Stimulated activated CD4-positive, alpha-beta T cell treated with anti-CD3 and anti-CD28 coated beads, Interleukin-12 subunit alpha, Interleukin-12 subunit beta, amount 100 ng/mL, for 4 hours (primary cell): ENCODE measurements at places on chromosomes 4 and X.
A peak's percentile ranks its signal among the peaks of the same experiment; 100 is the strongest.

GRCh38 chr4:165011403-165011802, 20.4 kb upstream of the TRIM60 start:
- DNase-seq: no peak

- DNase-seq: no peak
These were observed 47.4 kb upstream of the VEGFC start for GRCh38 chr4:176840166-176840565.

DNA sequence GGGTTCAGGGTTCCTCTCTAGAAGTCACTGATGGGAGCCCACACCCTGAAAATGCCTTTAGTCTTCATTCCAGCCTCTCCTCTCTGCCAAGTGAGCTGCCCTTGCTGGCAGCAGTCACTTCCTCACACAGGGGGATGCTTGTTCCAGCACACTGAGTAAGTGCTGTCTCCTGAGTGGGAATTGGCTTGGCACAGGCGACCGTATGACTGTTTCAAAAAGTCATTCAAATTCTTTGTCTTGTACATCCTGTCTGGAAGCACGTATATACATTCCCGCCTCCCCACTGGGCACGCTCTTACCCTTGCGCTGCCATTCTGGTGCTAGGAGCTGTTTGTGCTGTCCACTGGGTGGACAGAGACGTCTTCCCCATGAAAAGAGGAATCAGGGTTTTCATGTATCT, 40.2 kb upstream of the CD99 start:
- DNase-seq: no peak

DNA sequence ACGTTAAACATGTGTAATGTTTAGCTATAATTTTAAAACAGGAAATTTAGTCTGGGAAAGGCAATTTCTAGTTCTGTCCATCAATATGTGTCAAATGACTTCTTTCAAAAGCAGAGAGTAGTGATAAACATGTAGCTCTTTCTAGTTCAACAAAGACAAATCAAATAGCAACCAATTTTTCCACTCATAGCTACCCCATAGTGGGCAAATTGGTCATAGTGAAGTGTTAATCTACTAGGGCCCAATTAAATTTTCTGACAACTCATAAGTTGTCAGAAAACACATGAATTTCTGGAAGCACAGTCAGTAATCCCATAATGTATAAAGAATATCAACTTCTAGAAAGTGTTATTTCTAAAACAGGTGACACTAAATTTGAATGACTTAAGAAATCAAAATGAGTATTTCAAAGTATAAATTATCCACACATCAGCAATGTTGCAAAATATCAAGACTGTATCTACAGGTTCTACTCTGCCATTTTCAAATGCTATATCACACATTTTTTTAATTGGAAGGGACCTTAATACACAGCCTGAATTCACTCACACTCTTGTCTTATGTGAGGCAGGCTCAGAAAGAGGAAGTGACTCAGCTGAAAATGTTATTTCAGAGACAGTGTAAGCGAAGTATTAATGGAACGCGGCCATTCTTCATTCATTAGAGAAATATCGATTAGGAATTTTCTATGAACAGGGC, 7.7 kb downstream of the OCIAD2 start:
- no peak for DNase-seq

DNA sequence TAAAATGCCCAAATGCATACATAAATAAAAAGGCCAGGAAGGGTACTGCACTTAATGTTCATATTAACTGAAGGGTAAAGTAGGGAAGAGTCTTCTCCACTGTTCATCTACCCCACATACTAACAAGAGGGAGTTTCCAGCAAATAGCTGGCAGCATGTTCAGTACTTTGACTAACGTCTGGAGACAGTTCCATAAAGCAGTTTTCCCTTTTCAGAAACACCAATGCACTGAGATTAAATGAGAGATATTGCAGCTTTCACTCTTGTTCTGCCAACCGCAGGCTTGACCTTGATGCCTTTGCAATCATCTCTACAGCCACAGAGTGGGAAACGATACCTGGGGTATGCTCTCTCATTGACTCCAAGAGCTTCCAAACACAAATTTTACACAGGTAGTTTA, 2123.1 kb upstream of the TENM3 start:
- no peak for DNase-seq

- DNase-seq: no peak
These were observed 38.7 kb downstream of the SEC24B start for GRCh38 chr4:109472343-109472761.

- DNase-seq: no peak
These were observed 187.9 kb upstream of the GNPDA2 start for GRCh38 chr4:44914223-44914622.

- no peak for DNase-seq
These were observed 1310.8 kb upstream of the AGA start for GRCh38 chr4:178752954-178753525.

DNA sequence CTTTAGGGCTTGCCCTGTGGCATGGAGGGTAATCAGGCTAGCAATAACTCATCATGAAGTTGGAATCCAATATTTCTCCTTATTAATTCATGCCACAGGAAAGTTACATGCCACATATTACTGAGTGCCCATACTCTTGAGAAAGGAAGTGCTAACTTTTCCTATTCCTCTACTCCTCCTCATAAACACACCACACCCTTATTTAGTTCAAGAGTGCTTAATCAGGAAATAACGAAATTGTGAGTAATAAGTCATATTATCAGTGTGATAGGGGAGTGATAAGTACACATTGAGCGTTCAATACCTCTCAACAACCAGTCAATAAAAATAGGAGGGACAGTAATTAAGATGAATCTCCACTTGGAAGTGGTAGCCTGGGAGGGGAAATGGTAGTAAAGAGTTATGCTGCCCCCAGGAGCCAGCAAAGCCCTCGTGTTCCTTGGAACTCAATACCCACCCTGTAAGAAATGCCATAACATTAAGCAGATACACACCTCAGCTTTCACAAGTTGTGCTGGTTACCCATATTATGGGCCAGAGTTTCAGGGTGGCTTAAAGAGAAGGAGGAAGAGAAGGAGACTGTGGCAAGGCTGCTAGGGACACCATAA, 410.0 kb upstream of the NR3C2 start:
- no peak for DNase-seq

- DNase-seq: peak; percentile 38
These were observed 787 bp upstream of the TET2 start for GRCh38 chr4:105145903-105146275.

DNA sequence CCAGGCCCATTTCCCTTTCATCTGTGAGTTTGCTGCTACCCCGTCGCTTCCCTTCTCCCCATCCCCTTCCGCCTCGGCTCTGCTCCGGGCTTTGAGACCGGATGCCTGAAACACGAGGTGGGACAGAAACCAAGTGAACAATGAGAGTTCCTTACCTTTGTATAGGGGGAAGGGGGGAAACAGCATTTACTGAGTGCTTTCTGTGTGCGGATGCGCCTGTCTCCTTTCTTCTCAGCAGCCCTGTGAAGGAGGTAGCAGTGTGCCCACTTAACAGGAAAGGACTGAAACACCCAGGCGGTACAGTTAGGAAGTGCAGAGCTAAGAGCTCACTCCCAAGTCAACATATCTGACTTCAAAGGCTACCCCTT, 43.2 kb upstream of the TMSB15B start:
- DNase-seq: no peak

DNA sequence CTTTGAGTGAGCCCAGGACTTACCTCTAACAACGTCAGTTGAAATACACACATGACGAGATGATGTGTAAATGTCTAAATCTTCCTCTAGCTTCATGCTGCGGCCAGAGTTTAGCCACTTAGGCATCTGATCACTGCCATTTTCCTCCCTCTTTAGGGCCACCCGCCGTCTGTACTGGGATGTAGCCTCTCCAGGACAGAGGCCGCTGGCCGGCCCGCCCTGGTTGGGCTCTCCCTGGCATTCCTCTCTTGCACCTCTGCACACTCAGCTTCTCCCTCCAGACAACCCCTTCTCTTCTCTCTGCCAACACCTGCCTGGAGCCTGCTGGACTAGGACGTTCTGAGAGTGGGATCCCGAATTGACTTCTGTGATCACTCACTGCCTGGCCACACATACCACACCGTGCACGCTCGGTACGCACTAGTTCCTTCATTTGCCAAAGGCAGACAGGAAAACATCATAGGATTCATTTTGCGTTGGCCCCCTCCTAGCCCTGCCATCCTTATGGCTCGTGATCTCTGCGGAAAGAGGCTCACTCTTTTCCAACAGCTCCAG, 33.6 kb downstream of the RNF212 start:
- no peak for DNase-seq

DNA sequence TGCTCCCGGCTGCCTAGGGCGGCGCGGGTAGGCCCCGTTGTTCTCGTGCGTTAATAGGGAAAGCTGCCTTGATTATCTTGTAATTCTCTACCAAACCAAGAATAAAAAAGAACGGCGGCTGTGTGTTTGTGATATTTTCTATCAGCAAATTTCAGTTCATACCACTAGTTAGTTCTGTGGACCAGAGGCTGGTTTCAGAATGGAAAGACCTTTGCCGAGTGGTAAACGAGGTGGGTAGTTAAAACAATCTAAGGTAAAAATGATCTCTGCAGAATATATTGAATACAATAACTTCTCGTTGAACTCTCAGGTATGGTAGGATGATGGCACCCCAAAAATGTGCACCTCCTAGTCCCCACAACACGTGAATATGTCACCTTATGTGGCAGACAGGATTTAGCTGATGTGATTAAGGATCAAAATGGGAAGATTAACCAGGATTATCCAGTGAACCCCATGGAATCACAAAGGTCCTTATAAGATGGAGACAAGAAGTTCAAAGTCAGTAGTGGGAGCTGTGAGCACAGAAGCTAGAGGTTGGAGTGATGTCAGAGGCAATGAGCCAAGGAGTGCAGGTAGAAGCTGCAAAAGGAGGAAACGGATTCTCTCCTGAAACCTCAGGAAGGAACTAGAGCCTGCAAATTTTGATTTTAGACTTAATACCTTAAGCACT, 574 bp upstream of the CFAP97 start:
- DNase-seq: no peak

GRCh38 chr4:15244354-15244753, 183.5 kb upstream of the C1QTNF7 start:
- DNase-seq: no peak

- DNase-seq: no peak
These were observed 127.7 kb downstream of the SLC7A11 start for GRCh38 chr4:138114434-138114833.

GRCh38 chr4:120630427-120630826, 292.1 kb downstream of the PRDM5 start:
- no peak for DNase-seq

DNA sequence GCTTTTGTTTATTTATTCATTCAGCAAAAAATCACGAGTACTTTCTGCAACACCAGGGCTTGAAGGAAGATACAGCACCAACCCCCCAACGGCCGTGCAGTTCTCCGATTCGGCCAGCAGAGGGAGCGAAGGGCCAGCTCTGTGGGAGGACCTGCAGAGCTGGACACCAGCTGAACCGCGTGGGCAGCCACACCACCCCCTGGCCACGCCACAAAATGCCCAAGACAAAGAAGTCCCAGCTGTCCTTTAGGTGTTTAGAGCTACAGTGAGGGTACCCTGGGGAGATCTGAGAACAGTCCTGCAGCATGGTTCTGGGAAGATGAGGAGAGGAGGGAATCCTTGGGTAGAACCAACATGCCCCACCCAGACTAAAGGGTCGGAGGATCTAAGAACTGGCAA, 83.1 kb downstream of the RELL1 start:
- DNase-seq: peak; percentile 72

DNA sequence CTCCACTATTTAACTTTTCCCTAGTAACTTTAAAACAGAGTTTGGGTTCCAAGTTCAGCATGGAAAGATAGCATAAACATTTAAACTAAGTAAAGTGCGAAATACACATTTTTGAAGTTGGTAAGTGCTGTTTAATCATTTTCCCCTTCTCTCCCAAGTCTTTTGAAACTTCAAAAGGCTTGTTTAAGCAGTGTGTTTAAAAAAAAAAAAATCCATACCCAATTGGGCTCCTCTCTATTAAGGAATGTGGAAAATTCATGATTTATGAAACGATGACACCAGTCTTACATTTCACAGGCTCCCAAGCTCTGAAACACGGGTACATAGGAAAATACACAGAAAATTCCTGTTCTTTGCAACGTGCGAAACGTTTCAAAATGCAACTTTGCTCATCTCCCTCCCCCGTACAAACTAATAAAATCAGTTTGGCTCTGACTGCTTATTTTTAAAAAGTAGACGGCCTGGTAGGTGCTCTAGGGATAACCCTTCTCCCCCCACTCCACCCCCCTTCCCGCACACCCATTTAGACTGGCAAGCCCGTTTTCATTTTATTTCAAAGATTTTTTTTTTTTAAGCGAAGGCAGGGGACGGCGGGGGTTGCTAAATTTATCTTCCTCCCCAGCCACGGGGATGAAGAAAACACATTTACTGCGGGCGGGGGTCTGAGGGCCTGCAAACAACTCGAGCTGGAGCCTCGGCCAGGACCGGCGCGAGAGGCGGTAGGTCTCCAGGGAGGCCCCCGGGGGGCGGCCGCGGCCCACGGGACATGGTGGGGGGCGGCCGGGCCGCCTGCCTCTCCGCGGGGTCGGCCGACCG, 786 bp upstream of the ZFX start:
- DNase-seq: peak; percentile 7

GRCh38 chr4:55947912-55948725, 626 bp upstream of the CEP135 start:
- DNase-seq: peak; percentile 22

GRCh38 chrX:49995107-49995731, 72.8 kb downstream of the CLCN5 start:
- DNase-seq: no peak

DNA sequence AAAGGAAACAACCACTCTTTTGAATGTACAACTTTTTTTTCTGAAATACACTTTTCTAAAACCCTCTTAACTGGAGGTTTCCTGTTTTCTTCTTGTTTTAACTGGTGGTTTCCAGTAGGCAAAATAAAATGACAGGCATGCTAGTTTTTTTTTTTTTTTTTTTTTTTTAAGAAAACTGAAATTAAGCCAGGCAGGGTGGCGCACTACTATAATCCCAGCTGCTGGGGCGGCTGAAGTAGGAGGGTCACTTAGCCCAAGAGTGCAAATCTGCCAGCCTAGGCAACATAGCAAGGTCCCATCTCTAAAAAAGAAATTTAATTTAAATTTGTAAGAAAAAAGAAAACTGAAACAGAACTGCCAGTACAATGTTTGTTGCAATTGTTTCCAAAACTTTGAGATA, 44.0 kb downstream of the TMEM144 start:
- no peak for DNase-seq

GRCh38 chr4:141654098-141654497, 17.7 kb downstream of the IL15 start:
- no peak for DNase-seq

GRCh38 chr4:37615059-37615719, 71.0 kb downstream of the RELL1 start:
- no peak for DNase-seq

DNA sequence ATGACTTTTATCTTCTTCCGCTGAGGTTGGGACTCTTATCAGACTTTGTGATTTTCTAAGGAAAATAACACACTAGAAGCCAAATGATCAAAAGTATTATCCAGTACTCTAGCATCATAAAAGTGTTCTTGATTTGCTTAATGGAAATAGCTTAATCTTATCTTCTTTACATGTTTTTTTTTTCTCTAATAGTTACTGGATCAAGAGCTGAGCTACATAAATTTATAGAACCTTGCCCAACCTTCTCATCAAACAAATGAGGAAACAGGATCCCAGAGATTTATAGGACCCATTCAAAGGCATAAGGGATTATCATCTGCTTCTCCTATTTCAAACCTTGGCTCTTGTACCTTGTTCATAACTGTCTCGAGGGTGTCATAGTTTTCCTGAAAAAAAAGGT, 68.3 kb upstream of the WDR17 start:
- no peak for DNase-seq
